ENCODE measurements at places on chromosomes 2 and 18.

DNA sequence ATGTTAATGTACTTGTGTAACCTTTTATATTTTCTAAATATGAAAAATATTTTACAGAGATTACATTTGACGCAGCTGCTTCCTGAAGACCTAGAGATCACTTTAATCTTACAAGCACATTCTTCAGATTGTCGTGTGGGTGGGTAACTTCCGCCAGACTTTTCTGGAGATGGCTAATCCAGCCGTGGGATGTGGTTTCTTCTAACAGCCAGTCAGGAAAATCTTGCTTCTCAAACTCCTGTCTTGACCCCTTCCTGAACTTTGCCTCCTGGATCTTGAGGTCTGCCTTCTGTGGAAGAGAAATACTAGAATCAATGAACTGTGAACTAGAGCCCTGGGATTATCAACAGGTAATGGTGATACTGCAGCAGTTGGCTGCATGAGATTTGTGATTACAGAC lies 401.6 kb upstream of the TNP1 start:
- no peak overlapping the region for H3K4me3 ChIP-seq
- no peak for DNase-seq
- no peak overlapping the region for H3K27ac ChIP-seq
- H3K4me1 ChIP-seq: no peaks in the 10 kb centered on the region
- H3K27me3 ChIP-seq: peaks cover 1% of the 10 kb centered on the region

- DNase-seq: no peak
- no peaks in the 10 kb centered on the region for H3K27me3 ChIP-seq
- H3K4me1 ChIP-seq: no peaks in the 10 kb centered on the region
- no peak overlapping the region for H3K27ac ChIP-seq
- no peaks in the 10 kb centered on the region for H3K36me3 ChIP-seq
These were observed 175.6 kb downstream of the MC4R start for GRCh38 chr18:60196836-60197606.

DNA sequence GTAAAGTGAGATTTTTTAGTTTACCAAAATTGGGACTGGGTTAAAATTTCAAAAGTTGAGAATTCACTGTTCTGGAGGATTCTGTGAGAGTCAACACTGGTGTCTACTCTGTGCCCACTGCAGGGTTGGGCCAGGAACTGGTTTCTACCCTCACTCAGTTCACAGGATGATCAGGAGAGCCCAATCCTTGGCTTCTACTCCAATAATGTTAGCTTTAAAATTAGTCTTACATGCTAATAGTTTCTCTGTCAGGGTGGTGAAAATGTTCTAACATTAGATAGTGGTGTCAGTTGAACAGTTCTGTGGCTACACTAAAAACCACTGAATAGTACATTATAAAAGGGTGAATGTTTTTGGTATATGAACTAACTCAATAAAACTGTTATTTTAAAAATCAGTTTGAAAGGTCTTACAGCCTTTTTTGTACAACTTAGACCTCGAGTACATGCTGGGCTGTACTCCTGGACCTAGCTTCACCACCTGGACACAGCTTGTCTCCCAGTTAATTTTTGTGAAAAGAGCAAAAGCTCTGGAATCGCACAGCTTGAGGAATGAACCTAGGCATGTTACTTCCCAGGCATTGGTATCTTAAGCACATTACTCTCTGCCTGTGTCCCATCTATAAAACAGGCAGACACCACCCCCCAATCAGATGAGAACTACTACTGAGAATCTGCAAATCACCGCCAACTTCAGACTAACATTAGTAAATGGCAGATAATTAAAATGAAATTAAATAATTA lies 44.4 kb downstream of the ACVR1 start:
- H3K4me3 ChIP-seq: no peak overlapping the region
- no peaks in the 10 kb centered on the region for H3K27me3 ChIP-seq
- DNase-seq: no peak
- H3K27ac ChIP-seq: no peak overlapping the region

DNA sequence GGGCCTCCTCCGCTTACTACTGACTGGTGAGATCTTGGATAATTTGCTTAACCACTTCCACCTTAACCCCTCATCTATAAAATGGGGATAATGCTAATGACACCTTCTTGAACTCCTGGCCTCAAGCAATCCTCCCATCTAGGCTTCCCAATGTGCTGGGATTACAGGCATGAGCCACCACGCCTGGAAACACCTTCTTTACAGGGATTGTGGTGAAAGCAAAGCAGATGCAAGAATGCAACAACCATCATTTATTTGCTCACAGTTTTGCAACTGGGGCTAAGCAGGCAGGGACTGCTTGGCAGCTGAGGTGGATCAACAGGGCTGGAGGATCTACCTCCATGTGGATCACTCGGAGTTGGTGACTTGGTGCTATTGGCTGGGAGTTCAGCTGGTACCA lies 76.2 kb upstream of the ZNF532 start:
- no peak overlapping the region for H3K4me3 ChIP-seq
- H3K4me1 ChIP-seq: peaks cover 12% of the 10 kb centered on the region
- H3K36me3 ChIP-seq: no peaks in the 10 kb centered on the region
- no peak overlapping the region for H3K27ac ChIP-seq
- no peak for DNase-seq

GRCh38 chr2:148888003-148888501 lies 13.0 kb downstream of the KIF5C start:
- no peak overlapping the region for H3K27ac ChIP-seq
- H3K4me3 ChIP-seq: peak overlapping the region; percentile 82
- H3K36me3 ChIP-seq: peaks cover 2% of the 10 kb centered on the region

- H3K27me3 ChIP-seq: no peaks in the 10 kb centered on the region
- H3K4me1 ChIP-seq: peaks cover 2% of the 10 kb centered on the region
- peaks cover 73% of the 10 kb centered on the region for H3K36me3 ChIP-seq
- no peak overlapping the region for H3K4me3 ChIP-seq
- DNase-seq: no peak
These were observed 72.8 kb downstream of the PLEKHA3 start for GRCh38 chr2:178553047-178553446.

GRCh38 chr2:8234757-8235374 lies 447.0 kb upstream of the ID2 start:
- H3K27ac ChIP-seq: peak overlapping the region; percentile 16
- H3K36me3 ChIP-seq: no peaks in the 10 kb centered on the region
- H3K4me1 ChIP-seq: peaks cover 13% of the 10 kb centered on the region
- DNase-seq: no peak
- H3K27me3 ChIP-seq: peaks cover 11% of the 10 kb centered on the region
- no peak overlapping the region for H3K4me3 ChIP-seq

DNA sequence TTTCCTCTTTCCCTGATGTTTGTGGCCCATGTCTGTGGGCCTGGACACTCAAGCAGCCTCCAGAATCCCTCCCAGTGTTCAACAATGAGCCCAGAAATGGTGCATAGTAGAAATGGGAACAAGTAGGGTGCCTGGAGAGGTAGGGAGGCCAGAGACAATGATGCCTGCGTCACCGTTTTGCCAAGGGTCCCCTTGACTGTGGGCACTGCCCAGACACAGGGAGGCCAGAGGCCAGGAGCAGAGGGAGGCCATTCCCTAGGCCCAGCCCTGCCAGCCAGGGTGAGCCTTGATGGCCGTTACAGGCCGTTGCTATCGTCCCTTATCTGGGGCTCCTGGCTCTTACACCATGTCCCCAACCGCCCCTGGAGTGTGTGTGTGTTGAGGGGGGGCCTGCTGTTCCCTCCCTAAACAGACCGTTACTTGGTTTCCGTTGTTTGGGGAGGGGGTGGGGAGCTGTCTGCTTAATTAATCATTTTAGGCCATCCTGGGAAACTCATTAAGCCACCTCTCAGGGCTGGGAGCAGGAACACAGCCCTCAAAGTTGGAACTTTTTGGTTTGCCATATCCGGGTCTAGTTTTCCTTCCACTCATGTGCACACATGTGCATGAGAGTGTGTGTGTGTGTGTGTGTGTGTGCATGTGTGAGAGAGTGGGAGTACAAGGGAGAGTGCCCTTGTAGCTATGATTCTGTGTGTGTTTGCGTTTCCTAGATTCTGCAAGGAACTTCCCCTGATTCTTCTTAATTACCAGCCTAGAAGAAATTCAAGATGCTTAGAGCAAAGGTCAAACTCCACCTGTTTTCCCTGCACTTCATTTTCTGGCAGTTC lies 135.2 kb upstream of the HAAO start:
- no peak for DNase-seq
- no peak overlapping the region for H3K27ac ChIP-seq
- peaks cover 4% of the 10 kb centered on the region for H3K4me1 ChIP-seq
- peaks cover 3% of the 10 kb centered on the region for H3K27me3 ChIP-seq

DNA sequence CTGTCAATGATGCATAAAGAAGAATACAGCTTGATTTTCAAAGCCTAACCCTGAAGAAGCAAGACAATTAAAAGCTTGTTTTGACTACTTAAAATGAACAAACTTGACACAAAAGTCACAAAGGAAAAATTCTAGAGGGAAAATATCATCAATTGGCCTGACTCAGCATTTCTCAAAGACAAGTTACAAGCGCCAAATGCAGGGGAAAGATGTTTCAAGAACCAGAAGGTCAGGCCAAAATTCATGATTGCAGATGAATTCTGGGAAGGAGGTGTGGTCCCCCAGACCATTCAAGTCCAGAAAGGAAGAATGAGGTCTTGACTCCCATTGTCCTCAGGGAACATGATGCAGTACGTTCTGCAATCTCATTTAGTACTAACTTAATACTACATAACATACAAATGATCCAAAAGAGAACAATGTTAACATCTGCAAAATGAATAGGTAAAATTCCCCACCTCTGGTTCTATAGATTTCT lies 64.5 kb downstream of the FAM210A start:
- H3K27me3 ChIP-seq: no peaks in the 10 kb centered on the region
- no peaks in the 10 kb centered on the region for H3K4me1 ChIP-seq
- H3K36me3 ChIP-seq: no peaks in the 10 kb centered on the region
- DNase-seq: no peak
- H3K4me3 ChIP-seq: no peak overlapping the region

DNA sequence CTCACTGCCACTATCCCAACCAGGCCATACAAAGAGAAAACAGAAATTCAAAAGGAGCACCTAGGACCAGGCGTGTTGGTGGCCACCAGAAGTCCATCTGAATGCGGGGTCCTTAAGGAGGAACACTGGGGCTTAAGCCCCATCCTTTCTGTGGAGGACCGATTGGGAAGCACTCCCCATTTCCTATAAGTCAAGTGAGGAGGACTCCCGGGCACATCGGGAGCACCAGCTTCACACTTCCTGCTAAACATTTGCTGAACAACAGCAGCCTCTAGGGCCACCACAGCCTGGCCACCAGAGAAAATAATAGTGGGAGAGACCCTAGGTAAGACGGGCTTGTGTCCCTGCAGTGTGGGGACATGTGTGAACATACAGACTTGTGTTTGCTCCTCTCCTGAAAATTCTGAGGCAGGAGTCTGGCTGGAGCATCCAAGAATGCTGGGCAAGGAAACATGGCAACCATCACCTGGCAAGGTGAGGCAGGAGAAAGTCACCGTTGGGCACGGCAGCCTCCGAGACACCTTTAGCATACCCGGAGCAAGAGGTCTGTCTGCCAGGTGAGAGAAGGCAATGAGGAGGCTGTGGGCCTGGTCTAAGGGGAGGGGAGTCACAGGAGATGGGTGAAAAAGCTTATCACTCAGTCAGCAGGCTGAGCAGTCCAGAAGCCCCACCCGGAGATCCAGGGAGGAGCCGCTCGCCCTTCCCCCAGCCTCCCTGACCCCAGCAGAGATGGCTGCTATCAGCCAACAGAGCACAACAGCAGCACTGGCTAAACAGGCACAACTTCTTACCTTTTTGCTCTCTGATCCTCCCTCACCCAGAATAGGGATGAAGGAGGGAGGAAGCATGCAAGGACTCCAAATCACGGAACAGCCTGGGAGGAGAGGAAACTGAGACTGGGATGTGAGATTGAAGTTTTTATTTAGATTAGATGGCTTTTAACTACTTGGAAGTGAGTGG lies 282.3 kb downstream of the EIPR1 start:
- no peak overlapping the region for H3K27ac ChIP-seq
- H3K36me3 ChIP-seq: no peaks in the 10 kb centered on the region
- no peaks in the 10 kb centered on the region for H3K4me1 ChIP-seq
- H3K4me3 ChIP-seq: no peak overlapping the region
- H3K27me3 ChIP-seq: peaks cover 8% of the 10 kb centered on the region

- H3K27me3 ChIP-seq: peaks cover 4% of the 10 kb centered on the region
- H3K36me3 ChIP-seq: no peaks in the 10 kb centered on the region
- DNase-seq: no peak
- peaks cover 4% of the 10 kb centered on the region for H3K4me1 ChIP-seq
- H3K27ac ChIP-seq: no peak overlapping the region
- H3K4me3 ChIP-seq: no peak overlapping the region
These were observed 91.2 kb downstream of the POU3F3 start for GRCh38 chr2:104945121-104945520.

DNA sequence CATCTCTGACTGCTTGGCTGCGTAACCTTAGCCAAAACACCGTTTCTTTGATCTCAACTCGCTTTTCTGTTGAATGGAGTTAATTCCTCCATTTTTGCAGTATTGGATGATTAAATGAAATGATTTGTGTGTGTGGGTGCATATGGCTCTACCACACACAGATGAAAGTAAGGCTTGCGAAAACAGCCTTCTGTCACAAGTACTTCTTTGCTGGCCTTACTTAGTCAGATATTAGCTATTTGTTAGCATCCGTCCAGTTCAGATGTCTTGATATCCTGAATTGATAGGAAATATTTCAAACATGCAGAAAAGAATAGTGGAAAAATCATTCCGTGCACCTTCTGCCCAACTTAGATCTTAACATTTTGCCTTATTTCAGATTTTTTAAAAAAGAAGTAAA lies 21.8 kb downstream of the NCOA1 start:
- H3K36me3 ChIP-seq: no peaks in the 10 kb centered on the region
- no peaks in the 10 kb centered on the region for H3K27me3 ChIP-seq
- H3K4me3 ChIP-seq: no peak overlapping the region
- H3K27ac ChIP-seq: no peak overlapping the region
- H3K4me1 ChIP-seq: peaks cover 41% of the 10 kb centered on the region

DNA sequence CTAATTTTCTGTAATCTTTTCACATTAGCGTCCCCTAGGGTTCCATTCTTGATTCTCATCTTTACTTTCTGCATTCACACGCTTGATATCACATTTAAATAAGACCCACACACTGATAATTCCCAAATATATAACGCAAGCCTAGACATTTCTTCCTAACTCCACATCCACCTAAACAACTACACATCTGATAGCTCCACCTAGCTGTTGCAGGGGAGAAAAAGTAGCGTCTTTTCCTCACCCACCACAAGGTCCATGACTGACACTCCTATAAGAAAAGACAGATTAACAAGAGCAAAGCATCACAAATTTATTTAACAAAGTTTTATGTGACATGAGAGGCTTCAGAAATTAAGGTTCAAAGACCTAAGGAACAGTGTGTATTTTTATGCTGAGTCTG lies 862.2 kb upstream of the DDX18 start:
- H3K36me3 ChIP-seq: no peaks in the 10 kb centered on the region
- no peak overlapping the region for H3K27ac ChIP-seq
- no peaks in the 10 kb centered on the region for H3K27me3 ChIP-seq
- H3K4me3 ChIP-seq: no peak overlapping the region
- DNase-seq: no peak

DNA sequence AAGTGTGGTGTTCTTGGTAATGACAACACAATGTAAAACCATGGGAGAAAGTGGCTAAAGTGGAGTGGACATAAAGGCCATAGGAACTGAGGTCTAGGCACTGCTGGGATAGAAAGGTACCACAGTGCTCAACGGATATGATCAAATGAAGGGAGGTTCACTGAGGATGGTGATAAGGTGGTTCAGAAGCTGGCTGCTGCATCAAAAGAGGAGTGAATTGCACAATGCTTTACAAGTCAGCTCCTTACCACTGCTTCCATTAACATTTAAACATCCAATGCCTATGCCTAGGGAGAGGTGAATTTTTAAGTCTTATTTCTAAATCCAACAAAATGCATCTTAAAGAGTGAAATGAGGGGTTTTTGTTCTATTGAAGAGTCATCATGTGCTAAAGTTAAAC lies 100.1 kb upstream of the ITGB6 start:
- H3K36me3 ChIP-seq: peaks cover 38% of the 10 kb centered on the region
- DNase-seq: no peak
- H3K27ac ChIP-seq: no peak overlapping the region

All from memory B cell (primary cell).